ENCODE measurements at places on chromosomes 2 and 18.
A peak's percentile ranks its signal among the peaks of the same experiment; 100 is the strongest.

DNA sequence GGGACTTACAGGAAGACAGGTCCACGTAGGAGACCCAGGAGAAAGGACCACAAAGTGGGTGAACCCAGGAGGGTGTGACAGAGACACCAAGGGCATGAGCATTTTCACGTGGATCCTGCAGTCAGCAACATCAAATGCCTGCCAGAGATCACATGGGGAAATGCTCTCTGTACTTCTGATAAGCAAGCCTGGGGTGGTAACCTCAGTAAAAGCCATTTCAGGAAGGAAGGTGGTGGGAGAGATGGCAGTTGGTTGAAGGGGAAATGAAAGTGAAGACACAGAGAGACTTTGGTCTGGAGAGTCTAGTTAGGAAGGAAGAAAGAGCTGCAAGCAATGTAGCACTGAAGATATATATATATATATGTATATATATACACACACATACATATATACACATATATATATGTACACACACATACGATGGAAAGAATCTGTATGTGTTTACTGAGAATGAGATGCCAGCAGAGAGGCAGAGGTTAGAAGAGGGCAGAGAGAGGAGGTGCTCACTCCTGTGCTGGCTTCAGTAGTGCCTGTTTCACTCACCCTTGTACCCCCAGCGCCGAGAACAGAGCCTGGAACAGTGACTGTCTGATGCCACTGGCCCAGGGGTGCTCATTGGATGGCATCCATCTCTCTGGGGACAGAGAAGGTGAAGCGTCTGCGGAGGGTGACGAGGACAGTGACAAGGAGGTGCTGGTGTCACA, 314.9 kb downstream of the AFF3 start:
- peak; percentile 22 for DNase-seq

DNA sequence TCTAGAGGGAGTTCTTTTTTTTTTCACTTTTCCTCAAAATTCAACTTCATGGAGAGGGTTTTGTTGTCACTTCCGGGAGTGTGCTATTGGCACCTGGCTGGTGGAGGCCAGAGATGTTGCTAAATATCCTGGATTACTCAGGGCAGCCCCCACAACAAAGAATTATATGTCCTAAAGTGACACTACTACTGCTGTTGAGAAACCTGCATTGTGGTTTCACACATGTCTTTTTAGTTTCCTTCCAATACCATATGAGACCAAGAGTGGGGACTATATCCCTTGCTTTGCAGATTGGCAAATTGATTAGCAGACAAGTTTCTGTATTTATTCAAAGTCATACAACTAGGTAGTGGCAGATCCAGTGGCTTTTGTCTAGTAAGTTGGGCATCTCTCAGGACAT, 826.8 kb downstream of the TRIB2 start:
- DNase-seq, result no peak

- no peak for DNase-seq
Measured at GRCh38 chr2:44940049-44940494, 1.4 kb upstream of the SIX3 start.

- DNase-seq, result no peak
Measured at GRCh38 chr18:34970106-34970505, 71.1 kb upstream of the MAPRE2 start.

DNA sequence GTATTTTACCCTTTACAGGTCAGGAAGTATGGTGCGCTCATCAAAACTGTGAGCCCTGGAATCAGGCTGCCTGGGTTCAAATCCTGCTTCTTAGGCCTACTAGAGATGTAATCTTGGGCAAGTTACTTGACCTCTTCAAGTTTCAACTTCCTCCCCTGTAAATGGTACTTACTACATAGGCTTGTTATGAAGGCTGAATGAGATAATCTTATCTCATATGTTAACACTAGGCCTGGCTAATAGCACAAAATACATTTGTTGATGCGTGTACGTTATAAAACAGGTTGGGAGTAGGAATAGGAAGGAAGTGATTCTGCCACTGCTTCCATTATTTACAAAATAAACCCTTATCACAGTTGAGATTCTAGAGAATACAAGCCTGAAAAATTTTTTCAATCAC, 1.7 kb upstream of the RFTN2 start:
- no peak for DNase-seq

DNA sequence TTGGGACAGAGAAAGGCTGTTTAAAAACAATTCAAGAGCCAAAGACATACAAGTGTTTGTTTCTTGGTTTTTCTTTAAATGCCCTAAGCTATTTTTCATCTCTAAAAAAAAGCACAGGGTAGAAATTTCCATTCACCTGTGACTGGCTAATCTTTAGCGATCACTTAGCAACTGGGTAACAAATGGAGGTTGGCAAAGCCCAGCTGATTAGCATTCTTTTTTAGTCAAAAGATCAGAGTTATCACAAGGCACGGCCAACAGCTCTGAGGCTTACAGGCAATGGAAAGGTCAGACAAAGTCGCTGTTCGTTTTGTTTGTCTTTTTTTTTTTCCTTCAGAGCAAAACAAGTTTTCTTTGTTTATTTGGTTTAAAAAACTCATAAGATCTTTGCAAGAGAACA, 29.0 kb upstream of the TTR start:
- DNase-seq, result no peak

DNA sequence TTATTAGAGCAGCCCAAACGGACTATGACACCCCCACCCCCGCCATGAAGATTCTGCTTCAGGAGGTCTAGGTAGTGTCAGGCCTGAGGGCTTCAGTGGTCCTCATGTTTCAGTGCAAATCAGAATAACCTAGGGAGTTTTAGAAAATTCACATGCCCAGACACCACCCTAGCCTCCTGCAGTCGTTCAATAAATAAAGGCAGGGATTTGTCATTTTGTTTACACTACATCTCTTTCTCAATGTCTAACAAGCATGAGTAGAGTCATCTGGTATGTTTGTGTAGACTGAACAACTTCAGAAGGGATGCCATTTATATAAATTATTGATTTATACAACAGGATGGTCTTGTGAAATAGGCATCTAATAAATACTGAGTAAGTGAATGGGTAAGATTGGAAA, 112.1 kb upstream of the SERPINE2 start:
- no peak for DNase-seq

DNA sequence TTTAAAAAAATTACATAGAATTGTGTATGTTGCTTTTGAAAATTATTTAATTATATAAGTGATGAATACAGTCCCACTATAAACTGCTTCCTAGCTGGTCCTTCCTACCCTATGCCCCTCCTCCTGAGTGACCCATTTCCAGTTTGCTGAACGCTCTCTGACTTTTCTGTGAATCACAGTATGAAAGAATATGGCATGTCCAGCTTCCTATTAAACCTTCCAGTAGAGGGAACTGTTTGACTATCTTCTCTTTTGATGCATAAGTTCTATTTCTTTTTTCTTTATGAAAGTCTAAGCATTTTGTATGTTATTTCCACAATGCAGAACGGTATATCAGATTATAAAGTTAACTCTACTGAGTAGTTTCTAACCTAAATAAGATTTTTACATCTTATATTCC, 41.3 kb downstream of the PSMG2 start:
- DNase-seq, result peak; percentile 42

GRCh38 chr2:47174733-47175361, 19.7 kb upstream of the STPG4 start:
- DNase-seq, result no peak

Measured in hippocampal formation (tissue), 2 donors.